ENCODE measurements at places on chromosomes 11 and 22.

GRCh38 chr11:68352591-68352990 is 40.2 kb downstream of the LRP5 start:
- no peak for DNase-seq

DNA sequence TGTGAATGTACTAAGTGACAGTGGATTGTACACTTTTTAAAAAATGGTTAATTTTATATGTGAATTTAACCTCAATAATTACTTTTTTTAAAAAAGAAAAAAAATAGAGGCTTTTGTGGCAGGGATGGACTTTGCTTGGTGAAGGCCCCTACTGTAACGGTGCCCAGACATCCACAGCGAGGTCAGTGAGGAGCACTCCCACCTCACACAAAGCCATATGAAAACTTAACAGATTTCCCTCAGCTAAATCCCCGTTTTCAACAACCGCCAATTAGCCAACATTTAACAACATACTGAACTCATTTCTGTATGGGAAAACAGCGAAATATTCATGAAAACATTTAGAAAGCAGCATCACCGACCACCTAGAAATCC is 642 bp upstream of the C11orf58 start:
- no peak for DNase-seq

GRCh38 chr11:86785576-86785975 is 14.8 kb upstream of the PRSS23 start:
- no peak for DNase-seq

DNA sequence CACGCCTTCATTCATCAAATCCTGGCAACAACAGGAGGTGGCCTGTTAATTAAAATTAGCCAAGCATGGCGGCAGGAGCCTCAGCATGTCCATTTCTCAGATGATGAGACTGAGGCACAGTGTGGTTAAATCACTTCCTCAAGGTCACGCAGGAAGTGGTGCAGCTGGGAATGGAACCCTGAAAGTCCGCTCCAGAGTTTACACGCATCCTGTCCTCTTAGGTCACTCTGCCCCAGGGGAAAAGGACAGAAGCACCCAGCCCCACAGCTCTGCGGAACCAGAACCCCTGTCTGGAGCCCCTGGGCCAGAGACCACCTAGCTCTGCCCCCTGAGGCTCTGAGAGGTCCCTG is 19.6 kb downstream of the RPL3 start:
- DNase-seq: no peak

- DNase-seq: no peak
Measured at GRCh38 chr22:30348809-30349208, 7.9 kb downstream of the SF3A1 start.

- DNase-seq: no peak
Measured at GRCh38 chr11:19729141-19729540, 16.5 kb downstream of the NAV2 start.
